ENCODE measurements at places on chromosomes 2 and 18.

- no peak for DNase-seq
Measured at GRCh38 chr2:215362562-215362904, 50.7 kb downstream of the ATIC start.

GRCh38 chr2:230124757-230125431, 56.2 kb upstream of the SLC16A14 start:
- DNase-seq: peak; percentile 27

GRCh38 chr18:32300914-32301313, 111.1 kb downstream of the MEP1B start:
- no peak for DNase-seq

DNA sequence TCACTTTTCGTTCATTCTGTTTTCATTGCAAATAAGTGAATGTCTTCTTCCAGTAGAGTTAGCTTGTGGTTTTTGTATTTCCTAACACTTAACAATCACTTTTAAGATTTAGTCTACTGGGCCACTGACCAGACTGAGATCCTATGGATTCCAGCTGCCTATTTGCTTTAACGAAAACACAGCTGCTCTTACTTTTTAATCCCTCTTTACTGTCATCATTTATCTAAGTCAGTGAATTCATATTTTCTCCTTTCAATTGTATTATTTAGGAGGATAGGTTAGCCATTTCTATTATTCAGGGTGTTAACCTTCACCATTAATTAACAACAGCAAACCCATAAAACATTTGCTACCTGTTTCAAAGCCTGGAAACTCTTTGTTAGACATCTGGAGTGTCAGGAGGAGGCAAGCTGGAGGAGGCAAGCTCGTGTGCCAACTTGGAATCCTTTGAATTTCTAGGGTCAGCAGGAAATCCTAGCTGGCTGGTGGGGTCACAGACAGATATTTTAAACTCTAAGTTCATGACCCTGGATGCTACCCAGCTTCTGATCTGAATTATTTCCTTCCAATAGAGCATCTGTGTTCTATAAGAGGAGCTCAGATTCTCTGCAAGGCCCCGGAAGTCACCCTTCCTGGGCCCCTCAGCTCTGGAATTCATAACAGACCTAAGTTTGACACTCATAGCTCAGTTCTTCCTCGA, 385.3 kb downstream of the RBM43 start:
- DNase-seq: no peak

DNA sequence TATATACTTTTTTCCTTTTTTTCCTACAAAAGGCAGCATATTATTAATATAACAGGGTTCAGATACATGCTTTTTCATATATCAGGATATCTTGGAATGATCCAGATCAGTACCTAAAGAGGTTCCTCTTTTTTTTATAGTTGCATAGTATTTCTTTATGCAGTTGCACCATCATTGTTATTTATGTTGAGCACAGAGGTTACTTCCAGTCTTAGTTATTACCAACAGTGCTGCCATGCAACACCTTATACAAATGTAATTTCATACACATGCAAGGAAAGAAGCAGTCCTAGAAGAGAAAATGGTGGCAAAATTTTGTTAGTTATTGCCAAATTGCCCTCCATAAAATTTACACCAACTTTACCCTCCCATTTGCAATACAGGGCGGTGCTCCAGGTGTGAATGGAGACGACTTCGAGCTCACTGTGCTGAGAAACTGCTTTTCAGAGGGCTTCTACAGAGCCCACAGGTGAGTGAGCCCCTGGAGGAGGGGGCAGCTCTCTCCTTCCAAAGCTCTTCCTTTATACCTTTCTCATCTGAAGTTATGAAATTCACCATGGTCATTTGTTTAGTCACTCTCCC, 30.0 kb upstream of the KCMF1 start:
- DNase-seq: no peak

Measured in activated CD8-positive, alpha-beta T cell treated with anti-CD3 and anti-CD28 coated beads for 36 hours (primary cell).